ENCODE measurements at places on chromosomes 1 and 21.

GRCh38 chr1:48061162-48062136, 64.3 kb upstream of the TRABD2B start:
- no peak for DNase-seq

GRCh38 chr1:118841521-118841920, 146.6 kb downstream of the TBX15 start:
- no peak for DNase-seq

DNA sequence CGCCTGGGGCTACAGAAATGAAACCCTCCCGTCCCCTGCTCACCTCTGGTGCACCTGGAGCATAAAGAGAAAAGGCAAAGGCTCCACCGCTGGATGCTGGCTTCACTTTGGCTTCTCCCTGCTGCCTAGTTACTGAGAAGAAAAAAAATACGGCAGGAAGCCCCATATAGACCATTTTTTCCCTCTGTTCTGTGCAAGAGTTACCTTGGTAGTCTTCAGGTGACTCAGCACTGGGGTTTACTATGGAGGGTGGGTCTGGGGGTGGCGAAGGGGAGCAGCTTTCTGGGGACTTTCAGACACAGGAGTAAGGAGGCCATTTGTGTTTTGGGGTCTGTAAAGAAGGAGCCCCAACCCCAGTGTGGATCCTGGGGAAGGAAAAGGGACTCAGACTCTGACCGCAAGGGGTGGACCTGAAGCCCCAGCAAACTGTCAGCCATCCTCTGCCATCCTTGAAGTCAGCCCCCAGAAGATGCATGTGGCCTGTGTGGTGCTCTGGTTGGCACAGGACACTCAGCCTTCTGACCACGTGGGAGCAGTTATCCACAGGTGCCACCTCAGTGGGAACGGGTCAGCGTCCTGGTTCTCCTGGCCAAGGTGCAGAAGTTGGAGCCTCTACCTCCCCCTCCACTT, 25.9 kb upstream of the EPS8L3 start:
- no peak for DNase-seq

GRCh38 chr1:163768576-163768975, 446.8 kb downstream of the NUF2 start:
- DNase-seq = no peak

DNA sequence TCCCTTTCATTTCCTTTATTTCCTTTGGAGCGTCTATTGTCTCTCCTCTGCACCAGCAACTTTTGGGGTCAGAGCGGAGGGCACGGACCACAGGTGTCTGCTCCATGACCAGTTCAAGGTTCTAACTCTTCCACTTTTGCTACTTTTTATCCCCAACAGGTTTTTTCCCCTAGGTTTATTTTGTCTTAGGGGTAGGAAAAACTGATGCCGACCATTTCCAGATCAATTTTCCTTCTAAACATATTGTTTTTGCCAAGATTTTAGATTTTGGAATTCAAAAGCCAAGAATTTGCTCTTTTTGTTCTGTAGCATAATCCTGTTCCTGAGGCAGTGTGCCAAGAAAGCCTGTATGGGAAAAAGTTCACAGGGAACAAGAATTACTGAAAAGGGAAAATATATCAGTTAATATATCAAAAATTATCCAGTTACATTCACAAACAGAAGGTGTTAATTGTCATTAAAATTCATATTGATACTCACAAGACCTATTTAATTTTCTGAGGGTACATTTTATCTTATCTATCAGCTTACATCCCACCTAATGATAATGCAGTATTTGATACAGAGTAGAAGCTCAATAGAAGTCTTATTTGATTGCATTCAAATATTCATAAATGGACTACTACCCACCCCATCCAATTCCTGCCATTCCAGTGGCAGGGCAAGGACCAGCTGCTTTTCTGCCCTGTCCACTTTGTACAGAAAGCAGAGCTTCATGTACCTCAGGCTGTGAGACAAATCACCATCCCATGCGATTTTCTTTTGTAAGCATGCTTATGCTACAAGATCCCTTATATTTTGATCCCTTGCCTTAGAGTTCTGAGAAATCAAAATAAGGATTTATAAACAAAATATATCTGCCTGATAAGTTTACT, 31.2 kb downstream of the TSEN15 start:
- DNase-seq = no peak

- no peak for DNase-seq
These were observed 436.6 kb upstream of the C1orf87 start for GRCh38 chr1:60510162-60510561.

GRCh38 chr1:202135221-202135721, 9.3 kb downstream of the ARL8A start:
- DNase-seq = peak; percentile 78

- DNase-seq = no peak
These were observed 7.1 kb upstream of the THEM5 start for GRCh38 chr1:151860504-151861187.

- no peak for DNase-seq
These were observed 12.7 kb downstream of the FASLG start for GRCh38 chr1:172671591-172671990.

DNA sequence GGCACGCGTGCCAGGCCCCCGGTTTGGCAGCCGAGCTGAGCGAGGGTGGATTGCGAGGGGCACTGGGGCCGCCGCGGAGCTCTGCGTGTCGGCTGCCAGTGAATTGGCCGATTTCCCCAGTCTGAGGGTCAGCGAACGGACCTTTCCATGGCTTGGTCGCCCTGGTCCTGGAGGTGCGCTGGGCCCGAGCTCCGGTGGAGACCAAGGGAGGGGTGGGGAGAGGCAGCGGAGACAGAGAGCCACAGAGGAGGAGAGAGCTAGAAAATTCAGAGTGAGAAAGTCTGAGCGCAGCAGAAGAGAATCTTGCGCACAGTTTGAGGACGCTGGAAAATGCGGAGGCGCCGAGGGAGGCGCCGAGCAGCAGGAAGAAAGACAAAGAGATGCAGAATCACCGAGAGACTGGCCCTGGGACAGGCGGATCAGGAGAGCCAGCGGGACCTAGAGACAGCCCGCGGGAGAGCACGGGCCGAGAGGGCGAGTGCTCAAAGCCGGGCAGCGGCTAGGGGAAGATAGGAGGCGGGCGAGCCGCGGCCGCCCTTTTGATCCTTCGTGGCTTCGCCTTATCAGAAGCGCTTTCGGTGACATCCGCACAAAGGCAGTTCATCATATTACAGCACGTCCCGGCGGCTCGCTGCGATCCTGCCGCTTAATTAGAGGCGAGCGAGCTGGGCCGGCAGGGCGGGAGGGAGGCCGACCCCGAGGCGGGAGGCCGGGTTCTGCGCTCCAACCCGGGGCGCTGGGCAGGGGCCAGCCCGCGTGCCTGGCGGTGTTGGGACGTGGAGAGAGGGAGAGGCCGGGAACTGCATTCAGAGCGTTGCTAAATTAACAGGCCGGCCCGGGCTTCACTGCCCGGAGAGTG, 12.7 kb downstream of the PAX7 start:
- DNase-seq = no peak

- DNase-seq = no peak
These were observed 6.3 kb downstream of the RGS5 start for GRCh38 chr1:163196449-163196787.

DNA sequence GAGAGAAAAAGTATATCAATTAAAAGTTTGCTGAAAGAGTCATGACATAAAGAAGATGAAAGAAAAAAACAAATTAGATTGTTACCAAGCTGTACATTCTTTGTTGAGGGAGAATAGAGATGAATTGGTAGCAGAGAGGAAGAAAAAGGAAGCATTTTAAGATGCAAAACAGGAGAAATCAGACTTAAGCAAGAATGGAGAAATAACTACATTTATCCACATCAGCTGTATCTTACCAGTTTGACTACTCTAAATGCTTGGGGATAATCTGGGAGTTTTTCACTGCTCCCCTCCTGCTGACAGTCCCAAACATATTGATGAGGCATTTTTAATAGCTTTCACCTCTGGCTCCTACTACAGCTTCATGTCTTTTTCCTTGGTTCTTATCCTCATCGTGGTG, 16.8 kb upstream of the PTPRC start:
- DNase-seq = no peak

GRCh38 chr1:30232288-30232899, 491.0 kb downstream of the MATN1 start:
- DNase-seq = peak; percentile 38

GRCh38 chr21:35352066-35352770, 303.1 kb upstream of the RUNX1 start:
- no peak for DNase-seq

DNA sequence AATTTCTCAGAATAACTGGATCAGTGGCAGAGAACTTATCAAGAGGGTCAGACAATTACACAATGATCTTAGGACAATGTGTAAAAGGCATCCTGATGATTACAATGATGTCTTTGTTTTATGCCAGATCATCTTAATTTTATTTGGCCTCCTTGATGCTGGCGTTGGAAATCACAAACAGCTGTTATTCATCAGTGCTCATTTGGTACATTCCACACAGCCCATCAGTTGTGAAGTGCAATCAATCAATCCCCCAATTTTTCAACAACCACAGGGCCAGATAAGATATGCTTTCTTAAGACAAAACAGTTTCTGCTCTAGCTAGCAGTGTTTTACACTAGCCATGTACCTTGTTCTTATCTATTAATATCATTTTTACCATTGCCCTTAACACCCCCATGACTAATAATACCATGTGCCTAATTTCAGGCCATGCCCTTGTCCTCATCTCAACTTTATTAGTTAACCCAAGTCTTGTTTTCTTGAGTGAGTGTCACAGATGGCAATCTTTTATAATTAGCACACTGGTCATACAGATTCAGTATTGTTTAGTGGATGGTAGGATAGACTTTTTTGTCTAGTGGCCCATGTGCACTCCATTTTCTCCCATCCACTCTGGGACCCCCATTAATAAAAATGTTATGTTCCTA, 40.8 kb upstream of the COL24A1 start:
- no peak for DNase-seq

DNA sequence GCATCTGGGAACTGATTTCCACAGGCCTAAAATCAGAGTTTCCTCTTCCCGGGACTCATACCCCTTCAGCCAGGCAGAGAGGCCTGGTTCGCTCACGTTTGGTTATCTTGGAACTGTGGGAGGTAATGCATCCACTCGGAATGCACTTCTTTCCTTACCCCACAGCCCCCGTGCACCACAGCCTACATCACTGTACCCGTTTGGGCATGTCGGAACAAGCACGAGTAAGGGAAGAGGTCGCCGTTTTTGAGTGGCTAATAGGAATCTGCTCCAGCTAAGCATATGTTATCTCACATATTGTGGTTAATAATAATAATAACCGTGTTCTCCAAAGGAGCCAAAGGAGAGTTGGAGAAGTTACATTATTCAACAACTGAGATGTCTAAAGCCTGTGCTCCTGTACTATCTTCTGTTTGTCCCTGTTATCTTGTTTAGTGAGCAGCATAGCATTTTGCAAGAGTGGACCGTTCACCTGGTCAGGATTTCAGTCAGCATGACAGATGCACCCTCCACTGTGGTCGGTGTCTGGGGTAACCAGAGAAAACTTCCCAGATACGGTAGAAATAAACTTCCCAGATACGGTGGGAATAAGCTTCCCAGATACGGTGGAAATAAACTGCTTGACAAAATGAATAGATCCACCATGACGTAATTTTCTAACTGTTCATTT, 198.6 kb downstream of the SDCCAG8 start:
- no peak for DNase-seq

DNA sequence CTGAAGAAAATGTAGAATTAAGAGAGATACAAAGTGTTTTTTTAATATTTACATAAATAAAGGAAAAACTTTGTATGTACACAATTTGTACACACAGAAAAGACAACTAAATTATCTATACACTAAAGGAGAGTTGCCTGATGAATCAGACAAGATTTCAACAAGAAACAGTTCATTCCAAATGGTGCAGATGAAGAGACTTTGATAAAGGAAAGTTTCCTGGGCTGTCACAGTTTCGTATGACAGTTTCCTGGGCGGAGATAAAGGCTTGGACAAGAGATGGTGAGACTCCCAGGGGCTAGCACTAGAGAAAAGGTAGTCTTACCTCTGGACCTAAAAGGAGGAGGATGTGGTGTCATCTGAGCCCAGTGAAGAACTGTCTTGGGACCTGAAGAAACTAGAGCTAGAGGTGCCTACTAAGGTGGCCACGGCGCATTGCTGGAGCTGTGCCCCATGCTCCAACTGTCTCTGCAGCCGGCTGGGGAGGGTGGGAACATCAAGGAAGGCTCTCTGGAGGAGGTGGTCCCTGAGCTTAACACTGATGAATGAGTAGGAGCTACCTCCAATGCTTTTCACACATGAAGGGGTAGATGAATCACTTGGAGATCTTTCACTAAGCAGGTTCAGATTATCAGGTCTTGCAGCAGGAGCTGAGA, 32.2 kb downstream of the ETS2 start:
- DNase-seq = no peak

- no peak for DNase-seq
These were observed 395.2 kb upstream of the PLXNA2 start for GRCh38 chr1:208639382-208639781.

DNA sequence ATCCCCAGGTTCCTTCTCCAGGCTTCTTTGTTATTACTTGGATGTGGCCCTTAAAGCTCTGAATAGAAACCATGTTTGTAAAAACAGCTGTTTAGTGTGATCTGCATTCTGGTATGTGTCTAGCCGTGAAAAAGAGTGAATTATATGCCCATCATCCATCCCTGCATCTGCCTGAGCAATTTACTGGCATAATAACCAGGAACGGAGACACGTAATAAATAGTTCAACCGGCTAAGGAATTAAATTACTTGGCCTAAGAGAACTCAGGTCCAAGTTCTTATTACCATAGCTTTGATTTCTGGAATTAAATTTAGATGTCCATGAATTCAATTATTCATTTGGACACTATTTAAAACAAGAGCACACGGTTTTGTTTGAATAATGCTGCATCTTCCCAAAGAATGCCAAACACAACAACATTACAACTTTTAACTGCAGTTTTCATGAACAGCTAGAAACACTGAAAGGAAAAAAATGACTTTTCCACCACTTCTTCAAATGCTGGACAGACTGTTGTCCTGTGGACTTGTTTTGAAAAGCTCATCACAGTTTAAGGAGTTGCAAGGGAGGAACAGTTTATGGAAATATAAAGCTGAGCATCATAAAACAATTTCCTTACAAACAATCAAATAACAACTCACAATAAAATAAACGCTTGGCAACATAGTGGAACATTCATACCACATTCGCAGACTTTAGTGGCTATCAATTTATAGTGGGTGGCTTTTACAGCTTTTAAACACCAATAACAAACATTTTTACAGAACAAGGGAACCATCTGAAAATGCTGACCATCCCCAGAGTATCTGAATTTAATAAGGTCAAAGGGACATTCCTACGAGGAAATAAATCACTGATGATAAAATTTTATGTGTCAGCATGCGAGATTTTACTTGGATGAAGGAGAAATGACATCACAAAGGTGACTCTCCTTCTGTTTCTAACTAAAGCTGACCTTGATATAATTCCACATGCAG, 144.7 kb downstream of the APP start:
- DNase-seq = no peak

- DNase-seq = peak; percentile 26
These were observed 62.8 kb downstream of the EDEM3 start for GRCh38 chr1:184691719-184692324.

DNA sequence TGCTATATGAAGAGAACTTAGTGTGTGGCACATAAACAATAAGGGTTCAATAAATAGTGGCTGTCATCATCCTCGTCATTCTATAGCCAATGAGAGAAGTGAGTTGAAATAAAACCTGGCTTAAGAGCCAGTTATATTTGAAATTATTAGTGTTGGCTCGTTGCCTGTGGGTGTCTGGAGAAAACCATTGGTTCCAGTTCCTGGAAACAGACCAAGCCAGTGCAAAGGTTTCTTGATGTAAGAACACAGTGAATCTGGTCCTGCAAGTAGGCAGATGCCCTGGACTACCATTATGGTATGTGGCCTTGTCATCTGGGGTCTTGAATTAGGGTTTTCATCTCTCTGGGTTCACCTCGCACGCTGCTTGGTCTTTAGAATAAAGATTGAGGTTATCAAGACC, 43.3 kb downstream of the URB2 start:
- no peak for DNase-seq
